Stimulated activated CD8-positive, alpha-beta memory T cell treated with anti-CD3 and anti-CD28 coated beads, Interleukin-4, amount 100 ng/mL, for 4 hours (primary cell): ENCODE measurements at places on chromosomes 3 and 15.

DNA sequence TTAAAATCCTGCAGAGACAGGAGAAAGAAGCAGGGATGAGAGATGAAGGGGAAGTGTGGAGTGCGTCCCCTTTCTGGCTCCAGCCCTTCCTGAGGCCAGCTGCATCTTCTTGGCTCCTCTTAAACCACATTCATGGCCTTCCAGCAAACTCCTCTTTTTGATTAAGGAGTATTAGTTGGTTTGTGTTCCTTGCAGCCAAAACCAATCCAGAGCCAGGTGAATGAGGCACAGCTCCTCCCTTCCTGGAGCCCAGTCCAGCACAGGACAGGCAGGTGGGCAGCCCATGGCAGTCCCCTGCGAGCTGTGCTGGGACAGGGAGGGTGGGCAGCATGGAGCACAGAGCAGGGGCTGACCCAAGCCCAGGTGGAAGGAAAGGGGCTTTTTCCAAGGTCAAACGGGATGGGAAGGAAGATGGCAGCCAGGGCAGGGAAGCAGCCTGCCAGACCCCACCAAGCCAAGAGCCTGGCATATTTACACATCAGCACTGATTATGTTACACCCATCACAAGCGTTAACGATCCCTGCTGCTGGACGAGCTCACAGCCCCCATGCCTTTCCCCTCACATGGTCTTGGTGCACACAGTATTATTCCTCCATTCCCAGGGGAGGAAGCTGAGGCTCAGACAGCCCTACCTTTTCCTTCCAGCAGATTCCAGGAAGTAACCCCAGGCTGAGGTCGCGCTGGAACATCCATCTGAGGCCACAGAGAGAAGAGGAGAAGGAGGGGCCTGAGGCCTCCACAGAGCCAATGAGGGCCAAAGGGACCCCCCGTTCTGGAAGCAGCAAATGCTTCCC lies 175.6 kb downstream of the SMAD6 start:
- DNase-seq: no peak

GRCh38 chr3:85667744-85668143 lies 709.0 kb downstream of the CADM2 start:
- no peak for DNase-seq

DNA sequence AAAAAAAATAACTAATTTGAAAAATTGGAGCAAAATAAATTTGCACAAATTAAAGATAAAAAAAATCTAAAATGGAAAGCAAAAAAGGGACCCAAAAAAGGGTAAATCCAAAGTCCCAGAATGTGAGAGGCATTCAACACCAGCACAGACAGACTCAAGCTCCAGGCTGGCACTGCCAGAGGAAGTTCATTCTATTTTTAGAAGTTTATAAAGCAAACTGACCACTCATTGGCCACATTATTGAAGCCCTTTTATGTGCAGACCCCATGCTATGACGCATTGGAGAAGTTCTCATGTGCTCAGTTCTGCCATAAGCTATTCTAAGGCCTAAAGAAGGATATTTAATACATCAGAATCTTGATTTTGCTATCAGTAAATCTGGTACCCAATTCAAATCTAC lies 17.6 kb upstream of the BOC start:
- DNase-seq: no peak

DNA sequence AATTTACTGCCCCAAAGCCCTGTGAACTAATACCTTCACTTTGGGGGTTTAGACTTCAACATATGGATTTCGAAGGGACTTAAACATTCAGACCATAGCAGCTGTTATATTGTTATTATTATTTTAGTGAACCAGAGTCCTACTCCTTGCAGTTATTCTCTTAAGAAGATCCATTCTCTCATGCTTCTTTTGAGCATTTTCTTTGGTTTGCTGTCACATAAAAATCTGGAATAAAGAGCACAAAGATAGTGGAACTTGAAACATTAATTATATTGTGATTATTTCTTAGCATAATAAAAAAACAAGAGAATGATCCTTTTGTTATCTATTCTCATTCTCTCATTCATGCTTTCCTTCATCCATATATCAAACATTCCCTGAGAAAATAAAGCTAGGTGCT lies 166.4 kb upstream of the GBE1 start:
- no peak for DNase-seq

- no peak for DNase-seq
Measured at GRCh38 chr3:10631224-10631623, 125.8 kb upstream of the ATP2B2 start.

- no peak for DNase-seq
Measured at GRCh38 chr3:158109295-158109803, 540 bp upstream of the RSRC1 start.
